ENCODE measurements at places on chromosomes 16 and 17.
A peak's percentile ranks its signal among the peaks of the same experiment; 100 is the strongest.

- no peak for DNase-seq
Observed at GRCh38 chr17:48814504-48814903, 2.5 kb downstream of the TTLL6 start.

DNA sequence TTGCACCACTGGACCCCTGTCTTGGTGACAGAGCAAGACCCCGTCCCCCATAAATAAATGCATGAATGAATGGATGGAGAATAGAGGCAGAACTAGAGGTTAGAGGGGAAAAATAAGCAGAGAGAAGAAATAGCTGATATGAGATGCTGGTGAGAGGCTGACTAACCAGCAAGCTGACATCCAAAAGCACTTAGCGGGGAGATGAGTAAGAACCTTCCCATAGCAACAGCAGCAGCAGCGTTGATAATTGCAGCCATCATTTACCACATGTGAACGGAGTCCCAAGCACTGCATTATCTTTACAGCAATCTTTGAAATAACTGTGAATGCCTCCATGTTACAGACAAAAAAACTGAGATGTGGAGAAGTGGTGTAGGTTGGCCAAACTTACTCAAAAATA is 777.3 kb upstream of the EEF2KMT start:
- no peak for DNase-seq

DNA sequence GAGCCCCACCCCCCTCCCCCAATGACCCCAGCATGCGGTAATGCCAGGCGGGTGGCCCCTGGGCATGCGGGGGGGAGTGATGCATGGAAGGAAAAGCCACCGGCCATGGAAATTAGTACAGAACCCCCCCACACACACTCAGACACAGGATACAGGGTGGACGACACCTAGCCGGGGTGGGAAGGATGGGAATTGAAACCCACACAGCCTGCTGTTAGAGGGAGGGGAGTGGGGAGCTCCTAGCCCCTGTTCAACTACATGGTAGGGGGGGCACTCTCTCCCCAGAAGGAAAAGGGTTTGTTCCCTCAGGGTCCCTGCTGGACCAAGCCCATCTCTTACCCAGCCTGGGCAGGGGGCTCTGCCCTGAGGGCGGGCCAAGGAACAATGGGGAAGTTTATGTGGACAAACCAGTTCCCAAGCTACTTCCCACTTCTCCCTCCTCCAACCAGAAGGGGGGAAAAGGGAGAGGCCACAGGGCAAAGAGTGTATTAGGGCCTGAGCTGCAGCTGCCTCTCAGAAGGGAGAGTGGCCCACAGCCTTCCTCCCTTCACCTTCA is 5.2 kb downstream of the TMUB2 start:
- DNase-seq: no peak

DNA sequence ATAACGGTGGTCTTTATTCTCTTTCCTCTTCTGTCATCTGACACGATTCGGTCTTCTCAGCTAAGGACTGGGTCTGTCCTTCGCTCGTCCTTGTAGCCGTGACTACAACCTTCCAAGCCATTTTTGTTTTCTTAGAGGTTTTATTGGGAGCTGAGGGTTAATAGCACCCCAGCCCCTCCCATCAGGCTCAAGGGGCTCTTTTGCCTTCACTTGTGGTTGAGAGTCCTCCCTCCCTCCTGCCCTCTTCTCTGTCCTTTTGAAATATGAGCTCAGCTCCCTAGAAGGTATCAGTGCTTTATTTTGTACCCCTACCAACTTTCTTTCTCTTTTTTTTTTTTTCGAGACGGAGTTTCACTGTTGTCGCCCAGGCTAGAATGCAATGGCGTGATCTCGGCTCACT is 24.7 kb downstream of the SOCS3 start:
- DNase-seq: no peak

GRCh38 chr17:53932386-53932785 is 109.7 kb downstream of the KIF2B start:
- no peak for DNase-seq

DNA sequence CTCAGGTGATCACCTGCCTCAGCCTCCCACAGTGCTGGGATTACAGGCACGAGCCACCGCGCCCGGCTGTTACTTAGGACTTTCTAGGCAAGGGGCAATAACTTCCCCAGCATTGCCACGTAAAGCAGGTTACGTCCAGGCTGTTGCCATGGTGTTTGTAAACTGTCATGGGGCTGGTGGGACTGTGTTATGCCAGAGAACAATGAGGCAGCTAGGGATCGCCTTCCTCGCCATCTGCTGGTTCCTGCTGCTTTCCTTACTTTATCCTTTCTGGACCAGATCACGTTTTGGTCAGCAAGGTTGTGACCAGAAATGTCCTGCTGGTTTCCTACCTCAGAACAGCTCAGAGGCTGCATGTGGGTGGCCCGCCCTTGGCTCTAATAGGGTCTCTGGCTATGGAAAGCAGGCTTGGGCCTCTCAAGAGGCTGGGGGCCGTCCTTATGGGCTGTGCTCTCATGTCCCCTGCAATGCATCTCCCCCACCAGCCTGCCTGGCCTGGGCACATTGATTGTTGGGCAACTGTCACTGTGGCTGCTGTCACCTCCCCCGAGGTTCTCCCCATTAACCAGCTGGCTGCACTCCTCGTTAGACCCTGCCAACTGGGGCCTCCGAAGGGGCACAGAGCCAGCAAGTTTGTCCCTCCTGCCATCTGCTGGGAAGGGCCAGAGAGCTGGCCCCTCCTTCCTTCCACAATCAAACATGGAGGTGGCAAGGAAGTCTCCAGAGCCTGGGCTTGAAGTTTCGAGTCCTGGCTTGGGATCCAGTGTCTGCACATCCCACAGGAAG is 28.2 kb upstream of the ZC3H18 start:
- DNase-seq: no peak

DNA sequence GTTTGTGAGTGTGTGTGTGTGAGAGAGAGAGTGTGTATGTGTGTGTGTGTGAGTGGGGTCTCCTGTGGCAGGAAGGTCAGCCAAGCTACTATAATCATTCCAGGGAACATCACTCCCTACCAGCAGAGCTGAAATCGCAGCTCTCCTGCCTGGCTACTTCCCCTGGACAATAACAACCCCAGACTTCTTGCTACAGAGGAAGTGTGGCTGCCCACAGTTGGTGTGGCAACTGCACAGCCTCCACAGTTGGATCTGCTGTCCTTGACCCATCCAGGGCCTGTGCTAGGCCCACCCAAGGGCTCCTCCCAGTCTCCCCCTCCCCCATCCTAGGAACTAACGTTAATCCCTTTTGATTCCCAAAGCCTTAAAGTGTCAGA is 1.5 kb downstream of the SLC13A5 start:
- DNase-seq: no peak

DNA sequence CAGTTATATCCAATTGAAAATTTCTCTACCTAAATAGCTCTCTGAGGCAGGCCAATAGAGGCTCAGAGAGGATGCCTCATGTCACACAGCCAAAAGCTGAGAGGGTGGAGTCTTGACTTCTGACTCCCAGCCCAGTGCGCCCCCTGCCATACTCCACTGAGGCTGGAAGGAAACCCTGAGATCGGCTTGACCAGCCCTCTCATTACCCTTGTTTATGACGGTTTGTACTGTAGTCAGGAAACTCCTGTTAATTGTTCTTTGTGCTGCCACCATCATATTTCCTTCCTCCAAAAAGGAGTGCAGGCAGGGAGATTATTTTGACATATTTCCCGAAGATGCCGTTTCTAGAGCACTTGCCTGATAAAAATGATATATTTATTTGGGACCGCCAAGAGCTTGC is 107.9 kb downstream of the AIPL1 start:
- DNase-seq: no peak

- no peak for DNase-seq
Observed at GRCh38 chr16:85522842-85523601, 90.1 kb upstream of the GSE1 start.

- peak; percentile 23 for DNase-seq
Observed at GRCh38 chr16:54077050-54077821, 209.4 kb downstream of the IRX3 start.

- no peak for DNase-seq
Observed at GRCh38 chr16:4411684-4412083, 4.7 kb downstream of the CORO7 start.

DNA sequence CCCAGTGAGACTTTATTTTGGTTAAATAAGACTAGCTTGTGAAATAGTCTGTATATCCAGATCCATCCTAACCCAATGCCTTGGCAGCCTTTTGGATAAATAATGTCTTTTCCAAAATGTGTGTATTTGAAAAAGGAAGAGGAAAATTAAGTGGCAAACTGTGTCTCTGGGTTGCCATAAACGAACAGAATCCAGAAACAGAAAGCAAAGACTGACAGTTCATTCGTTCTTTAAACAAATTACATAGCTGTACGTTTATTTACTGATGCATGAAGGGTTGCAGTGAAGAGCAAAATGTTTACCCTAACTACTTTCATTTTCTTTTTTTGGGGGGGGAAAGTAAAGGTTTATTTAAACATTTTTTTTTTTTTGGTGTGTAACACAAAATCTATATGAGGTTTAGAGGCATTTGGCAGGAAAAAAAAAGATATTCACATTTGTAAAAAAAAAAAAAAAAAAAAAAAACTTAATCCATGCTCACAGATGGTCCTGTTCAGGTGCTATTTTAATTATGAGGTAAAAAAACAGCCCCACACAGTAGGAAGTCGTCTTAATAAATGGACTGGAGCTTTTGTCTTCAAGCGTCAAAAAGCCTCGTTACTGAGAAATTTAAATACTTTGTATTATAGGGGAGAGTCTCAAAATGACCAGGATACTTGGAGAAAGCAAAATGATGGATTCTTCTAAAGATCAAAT is 245.9 kb downstream of the FTO start:
- no peak for DNase-seq

GRCh38 chr17:36001862-36002603 is 680 bp upstream of the CCL15 start:
- no peak for DNase-seq

DNA sequence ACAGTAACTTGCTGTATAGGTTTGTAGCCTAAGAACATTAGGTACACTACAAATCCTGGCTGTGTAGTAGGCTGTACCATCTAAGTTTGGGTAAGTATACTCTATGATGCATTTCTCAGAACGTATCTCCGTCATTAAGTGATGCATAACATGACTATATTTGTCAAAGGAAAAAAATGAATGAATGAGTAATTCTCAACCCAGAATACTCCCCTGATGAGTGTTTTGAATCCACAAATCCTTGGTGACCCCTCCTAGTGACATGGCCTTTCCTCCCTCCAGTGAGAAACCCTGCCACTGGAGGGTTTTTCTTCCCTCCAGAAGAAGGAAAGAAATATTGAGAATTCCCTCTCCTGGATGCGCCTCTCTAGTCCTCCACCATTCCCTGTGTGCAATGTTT is 24.0 kb upstream of the SALL1 start:
- no peak for DNase-seq

DNA sequence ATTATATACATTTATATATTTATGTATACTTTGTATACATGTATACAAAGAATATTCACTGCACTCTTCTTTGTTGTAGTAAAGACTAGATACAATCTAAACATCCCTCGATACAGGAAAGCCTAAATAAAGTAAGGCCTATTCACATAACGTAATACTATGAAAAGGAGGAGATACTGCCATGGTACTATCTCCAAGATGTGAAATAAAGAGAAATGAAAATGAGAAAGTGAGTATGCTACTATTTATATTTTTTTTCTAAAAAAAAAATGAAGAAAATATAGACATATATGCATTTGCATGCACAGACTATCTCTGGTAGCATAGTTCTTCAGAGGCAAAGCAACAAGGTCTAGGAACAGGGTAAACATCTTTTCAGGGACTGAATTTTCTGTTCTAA is 19.4 kb downstream of the CFDP1 start:
- no peak for DNase-seq

DNA sequence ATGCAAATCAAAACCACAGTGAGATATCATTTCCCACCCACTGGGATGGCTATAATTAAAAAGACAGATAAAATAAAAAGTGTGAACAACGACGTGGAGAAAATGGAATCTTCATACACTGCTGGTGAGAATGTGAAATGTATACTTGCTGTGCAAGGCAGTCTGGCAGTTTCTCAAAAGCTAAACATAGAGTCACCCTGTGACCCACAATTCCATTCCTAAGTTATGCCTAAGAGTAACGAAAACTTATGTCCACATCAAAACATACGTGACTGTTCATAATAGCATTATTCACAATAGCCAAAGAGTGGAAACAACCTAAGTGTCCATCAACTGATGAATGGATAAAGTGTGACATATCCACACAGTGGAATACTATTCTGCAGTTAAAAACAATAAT is 38.1 kb upstream of the VPS4A start:
- DNase-seq: no peak

- DNase-seq: no peak
Observed at GRCh38 chr16:88453611-88454522, 787 bp downstream of the ZFPM1 start.

DNA sequence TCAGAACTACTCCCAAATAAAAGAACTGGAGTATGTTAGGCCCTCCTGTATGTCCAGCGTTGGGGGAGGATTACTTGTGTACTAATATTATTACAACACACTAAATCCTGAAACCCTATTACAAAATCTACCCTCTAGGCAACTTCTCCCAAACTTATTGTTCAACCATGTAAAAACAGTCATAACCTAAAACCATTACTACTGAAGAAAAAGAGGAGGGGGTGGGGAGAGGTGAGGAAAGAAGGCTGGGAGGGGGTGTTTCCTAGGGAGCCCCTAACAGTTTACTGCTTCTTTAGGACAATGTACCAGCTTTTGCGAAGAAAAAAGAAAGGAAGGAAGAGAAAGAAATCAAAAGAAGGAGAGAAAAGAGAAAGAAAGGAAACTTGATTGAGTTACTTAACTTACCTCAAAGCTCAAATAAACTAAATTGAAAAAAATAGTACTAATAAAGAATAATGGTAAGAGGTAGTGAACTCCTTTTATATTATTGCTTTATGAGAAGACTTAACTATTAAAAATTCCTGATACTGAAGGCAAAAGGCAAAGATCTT is 2.3 kb downstream of the SALL1 start:
- no peak for DNase-seq

DNA sequence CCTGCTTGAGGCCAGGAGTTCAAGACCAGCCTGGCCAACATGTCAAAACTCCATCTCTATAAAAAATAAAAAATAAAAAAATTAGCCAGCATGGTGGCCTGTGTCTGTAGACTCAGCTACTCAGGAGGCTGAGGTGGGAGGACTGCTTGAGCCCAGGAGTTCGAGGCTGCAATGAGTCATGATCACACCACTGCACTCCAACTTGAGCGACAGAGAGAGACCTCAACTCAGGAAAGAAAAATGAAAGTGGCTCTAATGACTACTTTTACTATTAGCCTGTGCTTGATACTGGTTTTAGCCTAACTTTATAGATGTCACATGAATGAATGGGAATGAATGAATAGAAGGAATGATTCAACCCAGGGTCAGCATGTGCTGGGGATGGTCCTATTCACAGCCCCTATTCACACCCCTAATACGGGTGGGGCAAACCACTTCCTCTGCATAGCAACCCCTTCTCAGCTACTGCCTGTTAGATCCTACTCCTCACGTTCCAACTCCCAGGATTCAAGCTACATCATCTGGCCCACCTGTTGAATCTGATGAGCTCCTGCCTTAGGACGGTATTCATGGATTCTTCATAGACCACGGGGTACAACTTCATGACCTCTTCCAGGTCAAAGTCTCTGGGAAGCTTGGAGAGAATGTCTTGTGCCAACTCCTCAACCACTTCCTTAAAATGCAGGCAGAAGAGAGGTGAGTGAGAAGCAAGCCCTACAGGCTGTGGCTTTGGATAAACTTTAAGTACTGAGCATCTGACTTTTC is 40.5 kb downstream of the LYRM1 start:
- no peak for DNase-seq
